ENCODE measurements at places on chromosomes 4 and X.

GRCh38 chrX:41734530-41734929 is 10.5 kb downstream of the GPR82 start:
- no peak for DNase-seq

DNA sequence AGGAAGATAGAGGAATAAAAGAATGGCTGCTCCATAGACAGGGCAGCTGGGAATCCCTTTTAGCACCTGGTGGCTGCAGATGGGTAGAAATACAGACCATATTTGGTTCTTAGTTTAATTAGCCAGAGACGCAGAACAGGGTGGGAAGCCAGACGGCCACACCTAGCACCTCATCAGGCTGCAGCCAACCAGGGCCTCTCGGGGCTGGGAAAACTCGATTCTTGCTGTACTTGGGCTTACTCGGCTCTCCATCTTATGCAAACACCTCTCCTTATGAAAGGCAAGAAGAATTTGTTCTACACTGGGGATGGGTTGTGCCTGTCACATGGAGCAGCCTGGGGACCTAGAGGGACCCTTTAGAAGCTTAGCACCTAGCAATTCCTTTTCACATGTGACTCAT is 19.7 kb downstream of the IRAK1 start:
- DNase-seq: no peak

GRCh38 chr4:1277667-1278665 is 11.7 kb upstream of the MAEA start:
- no peak for DNase-seq

DNA sequence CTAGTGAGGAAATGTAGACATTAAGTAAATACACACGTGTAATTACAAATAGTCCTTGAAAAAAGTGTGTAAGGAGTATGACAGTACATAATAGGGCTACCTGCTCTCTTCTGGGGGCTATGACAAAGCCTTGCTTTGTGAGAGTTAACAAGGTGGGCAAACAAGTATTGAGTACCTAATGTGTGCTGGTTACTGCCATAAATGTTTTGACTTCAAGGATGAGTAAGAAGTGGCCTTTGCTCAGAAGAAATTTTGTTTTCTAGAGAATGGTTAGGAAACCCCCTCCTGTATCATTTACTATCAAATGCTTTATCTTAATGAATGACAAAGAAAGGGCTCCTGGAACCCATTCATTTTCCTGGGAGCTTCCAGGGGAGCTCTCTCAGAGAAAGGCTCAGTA is 167.0 kb upstream of the CASK start:
- no peak for DNase-seq

- DNase-seq: no peak
Measured at GRCh38 chrX:250965-251364, 30.2 kb upstream of the PLCXD1 start.

DNA sequence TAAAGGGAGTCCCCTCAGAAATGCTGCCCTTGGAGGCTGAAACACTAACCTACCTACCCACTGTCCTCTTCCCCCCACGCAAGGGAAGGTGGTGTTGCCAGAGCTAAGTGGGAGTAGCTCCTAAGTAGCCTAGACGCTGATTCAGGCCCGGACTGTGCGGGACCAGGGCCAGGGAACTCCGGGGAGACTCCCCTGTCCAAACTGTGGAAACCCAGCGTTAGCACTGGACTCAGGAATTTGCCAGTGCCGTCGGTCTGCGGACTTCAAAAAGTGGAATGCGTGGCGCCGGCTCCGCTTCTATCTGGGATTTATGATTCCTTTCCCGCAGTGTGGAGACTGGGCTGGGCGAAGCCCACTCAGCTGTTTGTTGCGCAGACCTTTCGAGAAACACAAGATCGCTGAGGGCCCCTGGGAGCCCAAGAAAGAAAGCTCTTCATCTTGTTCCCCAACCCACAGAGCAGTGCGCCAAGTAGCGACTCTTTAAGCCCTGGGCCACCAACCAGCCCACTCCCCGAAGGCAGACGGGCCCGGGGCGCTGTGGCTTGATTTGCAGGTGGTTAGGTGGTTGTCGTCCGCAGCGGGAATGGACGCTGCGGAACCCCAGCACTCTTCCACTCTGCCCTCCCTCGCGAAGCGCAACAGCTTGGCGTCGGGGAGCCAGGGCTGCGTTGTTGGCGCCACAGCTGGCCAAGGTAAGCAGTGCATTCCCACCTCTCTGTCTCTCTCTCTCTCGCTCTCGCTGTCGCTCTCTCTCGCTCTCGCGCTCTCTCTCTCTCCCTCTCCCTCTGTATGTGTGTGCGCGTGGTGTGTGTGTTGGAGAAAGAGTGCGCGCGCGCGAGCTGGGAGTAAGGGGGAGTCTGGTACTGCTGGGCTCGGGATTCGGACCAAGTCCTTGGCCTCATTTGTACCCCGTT is 2.0 kb downstream of the TMEM255A start:
- DNase-seq: peak; percentile 56

- DNase-seq: no peak
Measured at GRCh38 chr4:6324999-6325787, 55.5 kb downstream of the WFS1 start.

DNA sequence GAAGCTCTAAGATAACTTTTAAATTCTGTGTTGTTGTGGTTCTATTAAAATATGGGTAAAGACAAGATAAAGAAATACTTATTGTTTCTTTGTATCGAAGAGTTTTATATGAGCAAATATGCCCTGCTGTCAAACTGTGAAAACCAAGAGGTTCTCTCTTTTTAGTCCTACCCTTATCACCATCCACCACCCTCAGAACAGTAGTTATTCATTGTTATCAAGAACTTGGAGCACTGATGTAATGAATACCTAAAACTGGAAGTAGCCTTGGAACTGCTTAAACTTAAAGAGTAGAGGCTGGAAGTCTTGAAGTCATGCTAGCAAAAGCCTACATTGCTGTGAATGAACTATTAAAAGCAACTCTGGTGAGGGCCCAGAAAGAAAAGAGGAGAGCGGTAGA is 9.2 kb downstream of the PIR start:
- DNase-seq: no peak

GRCh38 chrX:151081016-151081415 is 95.4 kb upstream of the GPR50 start:
- no peak for DNase-seq

- no peak for DNase-seq
Measured at GRCh38 chrX:42025861-42026260, 102.5 kb upstream of the CASK start.

DNA sequence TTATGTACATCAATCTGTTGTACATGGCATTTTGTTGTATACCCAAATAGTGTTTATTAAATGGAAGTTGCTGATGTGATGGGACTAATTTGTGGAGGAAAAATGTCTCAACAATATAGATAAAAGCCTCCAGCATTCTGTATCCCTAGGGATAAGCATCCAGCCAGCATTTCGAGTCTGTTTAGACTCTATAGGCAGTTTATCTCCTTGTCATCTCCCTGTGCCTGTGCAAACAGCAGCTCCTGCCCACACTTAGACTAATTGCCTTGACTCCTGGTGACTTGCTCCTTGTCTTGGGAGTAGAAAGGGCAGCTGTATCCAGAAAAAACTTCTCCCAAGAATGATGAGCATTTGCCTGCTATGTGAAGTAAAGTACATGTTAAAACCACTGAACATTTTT is 83.8 kb downstream of the DOCK11 start:
- DNase-seq: no peak

GRCh38 chr4:126051689-126052424 is 737.1 kb downstream of the FAT4 start:
- no peak for DNase-seq

- DNase-seq: no peak
Measured at GRCh38 chr4:85477534-85477933, 2.6 kb downstream of the ARHGAP24 start.

GRCh38 chr4:38601244-38601915 is 62.6 kb upstream of the KLF3 start:
- DNase-seq: no peak

- DNase-seq: no peak
Measured at GRCh38 chr4:6938237-6938636, 28.6 kb downstream of the TBC1D14 start.

- no peak for DNase-seq
Measured at GRCh38 chr4:78520808-78521226, 30.8 kb upstream of the ANXA3 start.
